ENCODE measurements at places on chromosomes 3 and 15.

DNA sequence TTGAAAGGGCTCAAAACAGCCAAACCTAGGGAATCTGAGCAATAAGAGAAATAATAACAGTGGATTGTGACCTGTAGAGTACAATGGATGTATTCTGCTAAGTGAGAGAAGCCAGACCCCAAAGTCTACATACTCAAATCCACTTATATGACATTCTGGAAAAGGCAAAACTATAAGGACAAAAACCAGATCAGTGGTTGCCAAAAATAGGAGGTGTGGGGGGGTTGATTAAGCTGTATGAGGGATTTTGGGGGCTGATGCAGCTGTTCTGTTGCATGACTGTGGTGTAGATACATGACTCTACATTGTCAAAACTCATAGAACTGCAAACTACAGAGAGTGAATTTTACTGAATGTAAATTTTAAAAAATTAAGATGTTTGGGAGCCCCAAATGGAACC lies 20.1 kb upstream of the CGNL1 start:
- DNase-seq: no peak

GRCh38 chr3:52848617-52849016 lies 13.8 kb upstream of the MUSTN1 start:
- no peak for DNase-seq

DNA sequence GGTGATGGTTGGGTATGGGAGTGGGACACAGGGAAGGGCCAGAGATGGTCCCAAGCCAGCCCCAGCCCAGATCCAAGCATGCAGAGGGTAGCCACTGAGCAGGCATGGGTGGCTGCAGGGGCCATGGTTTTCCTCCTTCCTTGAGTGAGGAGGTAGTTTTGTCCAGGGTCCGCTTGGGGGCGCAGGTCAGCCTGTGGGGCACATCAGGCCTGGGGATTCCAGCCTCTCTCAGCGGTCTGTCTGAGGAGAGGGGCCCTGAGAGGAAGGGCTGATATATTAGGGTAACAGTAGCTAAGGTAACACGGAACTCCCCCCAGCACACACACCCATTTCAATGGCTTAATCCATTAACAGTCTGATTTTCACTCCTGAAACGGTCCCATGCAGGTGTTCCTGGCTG lies 22.7 kb upstream of the LCTL start:
- DNase-seq: no peak

DNA sequence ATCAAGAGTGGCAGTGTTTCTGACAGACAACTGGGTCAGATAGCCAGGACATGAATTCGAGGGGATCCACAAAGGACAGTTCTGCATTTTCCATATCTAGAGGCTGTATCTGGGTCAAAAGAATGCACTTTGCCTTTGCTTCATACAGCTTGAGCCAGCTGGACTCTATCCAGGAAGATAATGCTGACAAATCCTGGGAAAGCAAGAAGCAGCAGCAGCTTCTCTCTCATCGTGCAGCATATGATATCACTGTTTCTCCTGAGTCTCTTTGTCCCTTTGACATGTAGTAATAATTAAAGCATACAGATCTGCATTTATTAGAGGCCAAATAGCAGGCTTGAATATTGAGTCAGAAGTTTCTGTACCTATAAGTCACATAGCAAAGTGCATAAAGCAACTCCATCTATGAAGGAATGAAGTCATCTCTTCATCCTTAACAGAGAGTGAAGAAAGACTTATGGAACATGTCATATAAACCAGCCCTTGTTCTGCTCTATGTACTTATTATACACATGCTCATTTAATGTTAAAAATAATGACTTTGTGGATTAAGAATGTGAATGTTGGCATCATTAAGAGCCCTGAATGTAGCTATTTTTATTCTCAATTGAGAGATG lies 236.8 kb upstream of the GBE1 start:
- no peak for DNase-seq

DNA sequence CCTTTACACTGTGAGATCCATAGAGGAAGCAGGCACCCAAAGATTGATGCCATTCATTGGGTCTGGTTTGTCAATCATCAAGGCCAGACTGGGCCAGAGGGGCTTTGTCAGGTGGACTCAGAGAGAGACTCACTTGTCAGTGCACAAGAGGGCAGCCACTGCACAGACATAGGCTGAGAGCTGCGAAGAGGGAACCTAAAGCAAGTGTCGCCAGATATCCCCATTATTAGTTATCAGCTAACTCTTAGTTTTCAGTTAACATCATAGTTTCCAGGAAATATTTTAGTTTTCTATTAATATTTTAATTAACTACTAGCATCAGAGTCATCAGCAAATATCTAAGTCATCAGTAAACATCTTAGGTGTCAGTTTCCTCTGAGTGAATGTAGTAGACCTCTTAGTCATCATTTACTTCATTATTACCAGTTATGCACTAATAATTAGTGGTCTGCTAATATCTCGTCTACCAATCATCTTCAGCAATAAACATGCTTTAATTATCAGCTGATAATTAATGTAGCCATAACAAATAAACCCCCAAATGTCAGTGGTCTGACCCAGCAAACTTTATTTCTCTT lies 41.7 kb upstream of the LIMD1 start:
- DNase-seq: no peak

- no peak for DNase-seq
Observed at GRCh38 chr3:158165730-158166129, 55.8 kb downstream of the RSRC1 start.

DNA sequence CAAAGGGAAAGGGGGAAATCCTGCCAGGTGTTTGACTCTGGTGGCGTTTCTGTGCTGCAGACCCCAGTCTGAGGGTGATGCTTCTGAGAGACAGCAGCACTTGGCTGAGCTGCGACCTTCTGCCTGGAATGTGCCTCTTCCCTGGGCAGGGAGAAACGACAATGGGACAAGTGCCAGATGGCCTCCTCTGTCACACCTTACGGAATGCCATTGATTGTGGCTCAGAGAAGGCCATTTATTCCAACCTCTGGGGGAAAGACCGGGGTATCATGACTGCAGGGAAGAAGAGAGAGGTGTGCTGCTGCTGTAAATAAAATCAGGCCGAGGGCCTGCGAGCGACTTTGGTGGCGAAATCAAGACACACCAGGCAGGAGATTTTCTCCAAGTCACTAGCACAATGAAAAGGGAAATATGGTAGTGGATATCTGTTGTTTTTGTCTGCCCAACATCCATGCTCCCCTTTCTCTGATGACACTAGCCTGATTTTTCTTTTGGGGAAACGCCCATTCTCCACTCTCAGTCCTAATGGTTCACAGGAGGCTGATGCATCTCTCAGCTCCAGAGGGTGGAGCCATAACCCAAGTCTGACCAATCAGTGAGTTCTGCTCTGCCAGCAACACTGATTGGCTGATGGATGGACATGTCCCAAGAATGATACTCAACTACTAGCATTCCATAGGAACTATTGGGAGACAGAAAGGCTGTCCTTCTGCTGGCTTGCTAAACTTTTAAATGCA lies 336.1 kb downstream of the FOXP1 start:
- no peak for DNase-seq

DNA sequence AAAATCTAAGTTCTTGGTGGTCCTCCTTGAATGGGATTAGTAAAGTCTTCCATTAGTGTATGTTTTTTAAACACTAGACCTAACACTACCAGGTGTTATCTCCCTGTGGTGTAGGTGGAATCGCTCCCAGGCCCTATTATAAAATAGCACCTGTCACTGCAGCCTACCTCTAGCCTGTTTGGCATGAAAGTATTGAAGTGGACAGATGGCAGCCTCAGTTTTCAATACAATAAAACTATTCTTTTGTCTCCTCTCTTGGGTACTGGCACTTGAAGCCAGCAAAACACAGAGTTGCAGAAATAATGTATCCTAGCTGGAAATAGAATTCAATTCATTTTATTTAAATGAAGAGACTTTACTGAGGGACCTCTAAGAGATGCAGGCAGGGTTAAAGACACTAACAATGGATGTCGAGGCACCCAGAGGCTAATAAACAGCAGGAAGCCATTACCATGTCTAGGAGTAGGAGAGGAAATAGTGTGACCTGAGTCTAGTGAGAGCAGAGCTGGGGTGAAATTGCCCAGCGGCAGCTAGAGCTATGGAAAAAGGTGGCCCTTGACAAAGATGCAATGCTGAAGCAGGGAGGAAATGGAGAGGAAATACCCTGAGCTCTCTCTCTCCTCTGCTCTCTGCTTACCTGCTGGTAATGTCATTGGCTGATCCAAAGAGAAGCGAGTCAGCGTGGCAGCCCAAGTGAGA lies 49.1 kb upstream of the TMEM158 start:
- no peak for DNase-seq

GRCh38 chr15:65209701-65210643 lies 1.3 kb downstream of the CILP start:
- no peak for DNase-seq

DNA sequence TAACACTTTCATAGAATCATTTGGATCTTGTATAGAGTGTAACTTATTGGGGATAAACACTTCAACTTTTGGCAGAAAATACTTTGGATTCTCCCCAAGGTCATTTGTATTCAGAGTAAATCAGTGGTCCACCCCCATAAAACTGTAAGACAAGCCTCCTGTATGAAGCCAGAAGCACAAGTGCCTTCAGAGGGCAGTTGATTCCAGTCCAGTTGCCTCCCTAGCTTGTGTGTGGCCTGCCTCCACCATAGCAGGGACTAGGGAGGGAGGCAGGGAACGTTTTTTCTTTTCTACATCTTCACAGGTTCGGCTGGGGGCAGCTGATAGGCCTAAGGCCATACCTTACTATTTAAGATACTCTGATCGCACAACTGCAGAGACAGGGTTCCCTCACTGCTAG lies 11.6 kb downstream of the GORASP1 start:
- DNase-seq: no peak

GRCh38 chr3:119664370-119664769 lies 4.0 kb upstream of the POPDC2 start:
- no peak for DNase-seq

DNA sequence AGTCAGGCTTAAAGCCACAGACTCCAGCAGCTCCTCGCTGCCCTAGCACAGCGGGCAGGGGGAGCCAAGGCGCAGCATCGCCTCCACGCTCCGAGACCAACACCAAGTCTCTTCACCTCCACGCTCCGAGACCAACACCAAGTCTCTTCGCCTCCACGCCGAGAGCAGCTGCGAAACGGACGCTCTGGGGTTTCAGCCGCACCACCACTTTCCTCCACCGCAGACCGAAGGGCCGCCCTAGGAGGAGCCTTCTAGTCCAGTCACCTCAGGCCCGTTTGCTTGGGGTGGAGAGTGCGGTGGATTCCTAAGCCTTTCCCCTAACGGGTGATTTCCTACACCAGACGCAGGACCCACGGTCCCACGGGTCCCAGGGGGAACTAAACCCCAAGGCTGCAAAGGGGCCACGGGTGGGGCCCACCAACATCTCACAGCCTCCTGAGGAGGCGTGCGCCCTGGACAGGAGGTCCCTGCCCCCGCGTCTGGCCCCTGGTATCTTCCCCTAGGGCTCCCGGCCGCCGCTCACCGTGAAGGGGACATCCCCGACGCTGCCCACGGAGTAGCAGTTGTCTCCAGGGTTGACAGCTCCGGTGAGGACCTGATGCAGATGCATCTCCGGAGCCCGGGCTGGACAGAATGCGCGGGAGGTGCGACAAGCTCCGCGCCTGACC lies 501 bp downstream of the DMXL2 start:
- peak; percentile 35 for DNase-seq

GRCh38 chr3:130491431-130491830 lies 25.5 kb upstream of the COL6A6 start:
- no peak for DNase-seq

DNA sequence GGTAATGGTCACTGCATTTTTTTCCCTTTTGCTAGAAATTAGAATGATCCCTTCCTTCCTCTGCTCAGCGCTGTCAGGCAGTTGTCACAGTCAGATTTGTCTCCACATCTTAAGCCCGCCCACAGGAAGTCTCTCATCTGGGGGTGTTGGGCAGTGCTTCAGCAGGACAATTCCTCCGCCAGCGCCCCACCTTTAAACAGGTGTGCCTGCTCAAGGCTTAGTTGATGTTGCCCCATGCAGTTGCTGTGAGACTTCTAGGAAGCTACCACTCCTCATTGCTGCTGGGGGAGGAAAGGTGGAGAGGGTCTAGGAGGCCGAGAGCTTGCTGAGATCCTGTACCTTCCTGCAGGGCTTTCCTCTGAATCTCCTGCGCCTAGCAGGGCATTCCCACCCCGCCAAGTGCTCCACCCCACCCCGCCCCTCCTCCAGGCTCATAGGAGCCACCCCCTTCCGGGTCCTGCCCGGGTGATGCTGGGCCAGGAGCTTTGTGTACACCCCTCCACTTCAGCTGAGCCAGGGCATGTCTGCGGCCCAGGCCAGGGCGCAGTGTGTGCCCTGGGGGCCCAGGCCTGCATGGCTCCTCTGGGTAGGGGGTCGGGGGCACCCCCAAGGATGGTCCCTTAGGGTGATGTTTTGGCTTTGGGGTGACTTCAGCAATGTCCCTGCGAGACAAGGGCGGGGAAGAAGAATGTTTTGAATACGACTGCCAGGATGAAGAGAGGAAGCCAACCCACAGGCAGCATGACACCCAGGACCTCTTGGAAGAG lies 68.7 kb downstream of the TRAK1 start:
- DNase-seq: peak; percentile 2

DNA sequence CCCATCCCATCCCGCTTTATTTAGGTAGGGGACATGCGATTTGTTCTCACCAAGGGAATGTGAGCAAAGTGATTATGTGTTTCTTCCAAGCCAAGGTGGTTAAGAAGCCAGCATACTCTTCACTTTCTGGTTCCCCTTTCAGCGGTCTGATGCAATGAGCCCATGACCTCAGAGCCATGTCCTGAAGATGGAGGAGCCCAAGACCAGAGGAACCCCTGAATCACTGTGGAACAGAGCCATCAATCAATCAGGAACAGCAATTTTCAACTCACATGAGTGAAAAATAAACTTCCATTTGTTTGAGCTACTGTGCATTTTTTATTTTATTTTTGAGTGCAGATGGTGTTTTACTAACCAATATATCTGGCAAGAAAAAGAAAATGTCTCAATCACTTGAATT lies 10.8 kb downstream of the THRB start:
- DNase-seq: no peak

GRCh38 chr15:69497076-69497475 lies 44.5 kb downstream of the RPLP1 start:
- DNase-seq: no peak

- no peak for DNase-seq
Observed at GRCh38 chr3:18672561-18672960, 247.4 kb upstream of the SATB1 start.

- no peak for DNase-seq
Observed at GRCh38 chr3:64852738-64853137, 164.9 kb upstream of the ADAMTS9 start.

GRCh38 chr3:126999383-126999782 lies 16.5 kb downstream of the PLXNA1 start:
- DNase-seq: no peak

DNA sequence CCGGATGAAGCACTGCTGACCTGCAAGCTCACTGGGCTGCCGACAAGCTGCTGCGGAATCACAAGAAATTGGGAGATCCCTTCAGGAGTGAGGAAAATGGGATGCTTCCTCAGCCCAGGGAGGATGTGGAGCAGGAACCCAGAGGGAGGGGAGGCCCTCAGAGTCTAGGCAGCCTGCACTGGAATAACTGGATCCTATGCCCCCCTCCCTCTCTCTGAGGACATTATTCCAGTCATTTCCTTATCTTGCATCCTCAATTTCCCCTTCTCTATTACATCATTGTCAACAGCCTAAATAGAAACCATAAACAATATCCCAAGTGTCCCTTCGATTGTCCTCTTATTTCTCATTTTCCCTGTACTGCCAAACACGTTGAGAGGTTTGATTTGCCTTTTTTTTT lies 169.0 kb downstream of the OPA1 start:
- DNase-seq: no peak

GRCh38 chr15:98722645-98723044 lies 74.3 kb downstream of the IGF1R start:
- DNase-seq: no peak

Data from activated T-cell treated with anti-CD3 and anti-CD28 coated beads for 48 hours (primary cell).